Epithelial cell of proximal tubule (primary cell): ENCODE measurements at places on chromosomes 7 and 10. TPM values are rescaled to one million over a fixed set of nuclear protein-coding genes. Genes with fewer than 3 reads are reported as not detected.
A peak's percentile ranks its signal among the peaks of the same experiment; 100 is the strongest.

GRCh38 chr7:79282070-79282694, 171.3 kb downstream of the MAGI2 start:
- DNase-seq = no peak

DNA sequence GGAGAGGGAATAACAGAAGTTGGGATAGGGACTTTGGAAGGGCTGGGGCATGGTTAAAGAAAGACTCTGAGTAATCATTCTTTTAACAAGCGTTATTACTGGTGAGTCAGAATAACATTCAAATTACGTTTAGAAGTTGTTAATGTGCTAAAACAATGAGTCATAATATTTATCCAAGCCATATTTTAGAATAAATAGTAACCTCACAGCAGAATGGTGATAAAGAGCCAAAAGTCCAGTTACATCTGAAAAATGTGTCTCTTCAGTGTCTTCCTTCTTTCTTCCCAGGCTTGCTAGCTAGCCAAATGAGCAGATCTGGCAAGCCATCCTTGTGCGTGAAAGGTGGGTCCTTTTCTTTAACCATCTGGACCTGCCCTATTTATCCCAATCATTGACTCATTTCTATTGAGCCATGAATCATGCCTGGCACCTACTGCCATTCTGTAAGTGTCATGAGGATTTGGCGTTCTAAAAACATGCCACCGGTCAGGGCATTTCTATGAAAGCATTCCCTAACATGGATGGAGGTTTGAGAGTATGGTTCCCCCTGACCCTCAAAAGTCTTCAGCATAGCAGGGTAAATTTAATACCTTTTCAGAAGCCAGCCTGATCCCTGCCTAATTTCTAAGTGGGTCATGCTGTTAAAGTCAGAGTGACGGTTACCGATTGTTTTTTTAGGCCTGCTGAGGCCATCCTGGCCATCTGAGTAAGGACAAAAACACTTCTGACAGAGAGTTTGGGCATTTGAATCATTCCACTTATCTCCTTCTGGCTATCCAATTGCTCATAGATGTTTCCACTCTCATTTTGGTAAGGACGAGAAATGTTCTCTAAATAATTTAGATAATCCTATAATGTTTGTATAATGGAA, 26.9 kb downstream of the MYPN start:
- DNase-seq = peak; percentile 47

DNA sequence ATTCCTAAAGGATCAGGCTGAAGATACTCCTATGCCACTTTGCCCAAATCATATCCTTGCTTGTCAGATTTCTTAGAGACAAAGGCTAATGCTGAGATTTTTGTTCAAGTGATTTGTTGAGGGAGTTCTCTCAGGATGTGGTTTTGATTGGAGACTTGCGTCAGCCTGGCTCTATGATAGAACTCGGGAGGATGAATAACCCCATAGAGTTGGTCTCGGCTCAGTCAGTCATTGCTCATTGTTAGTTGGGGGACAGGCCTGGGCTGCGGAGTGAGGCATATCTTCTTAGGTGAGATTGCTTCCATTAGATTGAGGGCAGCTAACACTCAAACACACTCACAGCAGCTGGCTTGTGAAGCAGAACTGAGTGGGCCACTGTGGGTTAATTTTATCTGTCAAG, 203.4 kb downstream of the KIF20B start:
- no peak for DNase-seq

GRCh38 chr10:58817201-58817846, 304.7 kb downstream of the BICC1 start:
- DNase-seq = no peak

DNA sequence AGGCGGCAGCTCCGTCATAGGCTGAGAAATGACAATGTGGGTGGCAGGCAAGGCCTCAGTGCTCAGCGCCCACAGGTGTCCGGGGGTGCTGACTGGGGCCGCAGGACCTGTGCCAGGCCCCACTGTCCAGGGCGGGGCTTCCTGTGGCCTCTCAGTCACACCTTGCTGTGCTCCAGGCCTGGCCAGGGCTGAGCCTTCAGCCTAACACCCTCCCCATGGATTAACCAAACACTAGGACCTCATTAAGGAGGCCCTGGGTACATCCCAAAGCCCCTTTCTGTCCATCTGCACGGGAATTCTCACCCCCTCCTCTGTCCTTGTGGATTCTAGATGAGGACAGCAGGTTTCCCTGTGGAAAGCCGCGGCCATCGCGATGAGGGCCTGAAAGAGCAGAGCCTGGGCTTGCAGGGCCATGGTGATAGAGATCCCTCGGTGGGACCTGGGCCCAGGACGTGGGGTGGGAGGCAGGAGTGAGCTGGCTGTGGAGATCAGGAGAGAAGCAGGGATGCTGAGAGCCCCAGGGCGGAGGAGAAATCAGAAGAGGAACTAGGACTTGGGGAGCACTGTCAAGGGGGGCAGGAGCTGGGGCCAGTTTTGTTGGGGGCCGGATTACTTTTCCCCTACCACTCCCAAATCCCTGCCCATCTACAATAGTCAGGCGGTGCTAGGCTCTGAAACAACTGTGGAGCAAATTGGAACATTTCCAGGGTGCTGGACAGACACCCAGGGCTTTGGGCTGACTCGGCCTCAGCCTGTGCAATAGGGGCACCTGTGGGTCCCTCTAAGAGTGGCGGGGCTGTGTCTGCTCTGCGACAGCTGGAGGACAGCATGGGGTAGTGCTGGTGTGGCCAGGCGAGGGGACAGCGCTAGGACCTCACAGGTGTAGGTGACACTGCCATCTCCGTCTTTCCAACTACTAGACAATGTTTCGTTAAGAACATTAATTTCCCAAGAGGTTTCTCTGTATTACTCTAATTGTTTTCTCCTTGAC, 23.3 kb upstream of the MNX1 start:
- no peak for DNase-seq

GRCh38 chr10:44973323-44974081, 5.1 kb downstream of the DEPP1 start:
- DNase-seq = no peak

DNA sequence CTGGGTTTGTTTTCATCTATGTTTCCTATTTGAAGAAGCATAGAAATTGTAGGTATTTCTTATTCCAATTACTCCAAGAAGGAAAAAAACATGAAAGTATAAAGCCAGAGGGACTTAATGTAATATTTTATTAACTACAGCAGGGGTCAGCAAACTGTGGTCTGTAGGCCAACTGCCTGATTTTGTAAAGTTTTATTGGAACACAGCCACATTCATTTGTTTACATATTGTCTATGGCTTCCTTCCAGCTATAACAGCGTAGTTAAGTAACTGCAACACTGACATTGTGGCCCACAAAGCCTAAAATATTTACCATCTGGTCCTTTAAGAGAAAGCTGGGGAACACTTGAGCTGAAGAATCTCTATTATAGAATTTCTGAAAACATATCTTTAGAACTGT, 306.2 kb downstream of the BICC1 start:
- no peak for DNase-seq

DNA sequence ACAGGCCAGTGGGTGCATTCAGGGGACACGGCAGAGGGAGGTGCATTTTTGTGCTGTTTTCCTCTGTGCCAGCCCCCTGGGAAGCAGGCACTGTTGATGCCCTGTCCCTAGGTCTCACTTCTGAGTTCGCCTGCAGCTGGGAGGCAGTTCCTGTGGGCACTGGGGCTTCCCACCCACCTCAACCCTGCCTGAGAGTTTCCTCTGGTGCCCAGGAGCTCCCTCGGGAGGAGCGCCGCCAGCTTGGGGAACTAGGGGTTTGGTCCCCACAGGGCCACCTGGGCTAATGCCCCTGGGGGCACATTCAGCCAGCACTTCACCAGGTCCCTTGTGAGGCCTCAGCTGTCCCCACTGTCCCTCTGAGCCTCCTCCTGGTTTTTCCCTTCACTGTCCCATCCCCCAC, 178.2 kb upstream of the RHEB start:
- DNase-seq = no peak

DNA sequence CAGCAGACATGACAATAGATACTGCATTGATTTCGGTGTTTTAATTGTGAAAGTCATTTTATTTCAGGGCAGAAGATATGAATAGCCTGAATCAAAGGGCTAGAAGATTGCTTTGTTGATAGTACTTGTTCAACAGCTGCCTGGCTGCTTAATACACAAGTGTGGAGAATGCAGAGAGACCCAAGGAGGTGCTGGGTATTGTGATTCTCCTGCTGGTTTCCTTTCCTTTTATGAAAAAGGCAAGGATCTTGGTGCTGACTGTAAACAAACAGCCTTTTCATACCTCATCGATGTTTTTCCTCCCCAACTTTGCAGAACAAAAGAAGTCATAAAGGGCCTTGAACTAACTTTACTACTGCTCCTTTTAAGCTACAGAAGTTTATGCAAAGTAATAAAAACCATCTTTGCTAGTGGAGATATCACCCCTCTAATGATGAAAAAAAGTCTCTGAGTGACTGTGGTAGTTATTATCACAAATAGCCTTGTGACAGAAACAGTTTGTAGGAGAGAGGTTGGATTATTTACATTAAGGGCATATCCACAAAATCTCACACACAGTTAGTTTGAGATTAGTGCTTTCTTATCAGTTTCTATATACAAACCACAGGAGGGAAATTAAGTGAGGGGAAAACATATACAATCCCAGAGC, 800.0 kb downstream of the LRMDA start:
- no peak for DNase-seq

- DNase-seq = no peak
Measured at GRCh38 chr7:17075601-17076255, 193.9 kb upstream of the AGR3 start.

GRCh38 chr10:13614530-13615332, 28.0 kb downstream of the PRPF18 start:
- DNase-seq = no peak

GRCh38 chr7:14841869-14842268, 60.7 kb downstream of the DGKB start:
- DNase-seq = no peak

DNA sequence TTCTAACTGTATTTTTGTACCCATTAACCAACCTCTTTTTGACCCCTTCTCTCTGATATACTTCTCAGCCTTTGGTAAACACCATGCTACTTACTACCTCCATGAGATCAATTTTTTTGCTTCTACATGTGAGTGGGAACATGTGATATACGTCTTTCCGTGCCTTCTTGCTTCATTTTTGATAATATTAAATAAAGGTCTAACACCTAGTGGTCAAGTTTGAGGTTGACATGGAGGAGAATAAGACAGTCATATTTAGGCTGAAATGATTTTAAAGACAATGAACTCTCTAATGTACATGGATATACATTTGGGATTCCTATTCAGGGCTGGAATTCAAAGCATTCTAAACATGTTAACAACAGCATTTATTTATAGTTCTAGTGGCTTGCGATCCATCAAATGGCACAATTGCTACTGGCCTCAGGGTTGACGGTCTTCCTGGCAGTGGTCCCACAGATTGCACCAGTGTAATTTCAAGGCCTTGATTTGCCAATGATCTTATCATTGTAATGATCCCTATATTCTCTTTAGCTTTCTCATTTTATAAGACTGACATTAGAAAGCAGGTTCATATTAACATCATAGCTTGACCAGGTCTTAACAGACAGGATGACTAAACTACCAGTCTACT, 315.9 kb upstream of the ETV1 start:
- no peak for DNase-seq

GRCh38 chr10:33263453-33263852, 71.0 kb downstream of the NRP1 start:
- DNase-seq = no peak

GRCh38 chr7:12721286-12721830, 33.9 kb downstream of the ARL4A start:
- DNase-seq = no peak

GRCh38 chr10:75143353-75143752, 31.9 kb downstream of the SAMD8 start:
- DNase-seq = no peak

DNA sequence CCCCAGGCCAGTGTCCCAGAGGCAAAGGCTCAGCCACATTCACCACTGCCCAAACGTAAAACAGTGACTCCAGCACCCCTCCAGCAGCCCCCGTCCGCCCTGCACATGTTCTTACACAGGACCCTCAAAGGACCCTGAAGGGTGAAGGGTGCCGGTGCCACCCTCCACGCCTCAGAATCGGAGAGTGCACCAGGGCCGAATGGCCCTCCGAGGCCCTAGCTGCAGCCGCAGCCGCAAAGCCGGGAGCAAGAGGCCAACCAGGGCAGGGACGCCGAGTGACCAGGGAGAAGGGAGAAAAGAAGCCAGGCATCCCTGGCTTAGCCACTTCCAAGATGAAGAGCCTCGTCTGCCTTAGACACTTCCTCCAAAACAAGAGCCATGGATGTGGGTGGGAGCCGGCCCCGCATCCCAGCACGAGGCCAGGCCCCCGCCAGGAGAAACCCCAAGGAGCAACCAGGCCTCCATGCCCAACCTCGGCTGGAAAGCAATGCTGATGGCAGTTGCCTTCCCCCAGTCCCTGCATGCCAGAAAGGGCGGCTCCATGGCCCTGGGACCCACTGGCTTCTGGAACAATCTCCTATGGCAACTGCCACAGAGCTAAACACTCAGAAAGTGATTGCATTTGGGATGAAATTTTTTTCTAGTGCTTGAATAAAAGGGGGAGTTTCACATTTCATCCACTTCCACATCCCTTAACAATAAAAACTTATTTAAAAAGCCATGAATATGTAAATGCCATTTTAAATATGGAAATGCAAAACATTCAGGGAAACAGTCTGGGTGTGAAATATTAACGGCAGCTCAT, 92.3 kb downstream of the MAD1L1 start:
- no peak for DNase-seq

- no peak for DNase-seq
Measured at GRCh38 chr7:33422825-33423645, 293.7 kb downstream of the BBS9 start.

GRCh38 chr7:18222636-18223035, 195.0 kb upstream of the PRPS1L1 start:
- no peak for DNase-seq

- no peak for DNase-seq
Measured at GRCh38 chr7:131221061-131221460, 106.6 kb upstream of the MKLN1 start.

GRCh38 chr7:74542558-74543117, 88.9 kb downstream of the GTF2IRD1 start:
- DNase-seq = no peak

DNA sequence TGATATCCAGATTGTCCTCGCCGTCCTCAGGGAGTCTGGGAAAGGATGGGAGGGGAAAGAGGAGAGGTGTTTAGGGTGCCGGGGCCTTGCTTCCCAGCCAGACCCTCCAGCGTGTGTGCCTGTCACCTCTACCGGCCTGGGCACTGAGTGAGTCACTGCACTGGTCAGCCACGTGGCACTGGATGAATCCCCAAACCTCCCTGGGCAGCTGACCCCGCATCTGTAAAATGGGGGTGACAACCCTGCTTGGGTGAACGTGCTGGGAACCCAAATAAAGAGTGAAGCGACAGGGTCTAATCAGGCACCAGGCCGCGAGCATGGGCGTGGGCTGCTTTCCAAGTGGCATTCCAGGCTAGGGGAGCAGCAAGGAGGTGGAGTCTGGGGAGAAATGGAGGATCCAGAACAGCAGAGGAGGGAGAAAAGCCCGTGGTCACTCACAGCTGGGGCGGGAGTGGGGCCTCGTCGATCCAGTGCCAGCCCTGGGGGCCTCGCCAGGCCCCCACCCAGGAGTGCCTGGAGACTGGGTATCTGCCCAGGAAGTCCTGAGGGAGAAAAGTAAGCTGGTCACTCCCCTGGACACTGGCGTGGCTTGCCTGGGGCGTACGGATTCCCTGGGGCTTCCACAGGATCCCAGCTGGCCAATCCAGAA, 29.7 kb downstream of the KLRG2 start:
- no peak for DNase-seq

Gene ZFYVE27
- 13.5 and 23.6 TPM in 2 replicates for total RNA-seq

Gene CTAGE6
- 0.06 TPM in 1 of 2 replicates, not detected in the other for total RNA-seq

Gene MMD2
- total RNA-seq = not detected in 2 replicates

Gene MRLN
- not detected in 2 replicates for total RNA-seq

Gene NPTX2
- total RNA-seq = 0.07 and 0.40 TPM in 2 replicates

Gene MAT1A
- not detected in 2 replicates for total RNA-seq

Gene RBP3
- not detected in 2 replicates for total RNA-seq
